Aorta (tissue), 5 donors: ENCODE measurements at places on chromosomes 12 and 14.
A peak's percentile ranks its signal among the peaks of the same experiment; 100 is the strongest.

GRCh38 chr12:27521066-27521465 lies 2.9 kb upstream of the PPFIBP1 start:
- DNase-seq: peak; percentile 53

GRCh38 chr12:26453246-26453645 lies 257.9 kb downstream of the SSPN start:
- DNase-seq: no peak

DNA sequence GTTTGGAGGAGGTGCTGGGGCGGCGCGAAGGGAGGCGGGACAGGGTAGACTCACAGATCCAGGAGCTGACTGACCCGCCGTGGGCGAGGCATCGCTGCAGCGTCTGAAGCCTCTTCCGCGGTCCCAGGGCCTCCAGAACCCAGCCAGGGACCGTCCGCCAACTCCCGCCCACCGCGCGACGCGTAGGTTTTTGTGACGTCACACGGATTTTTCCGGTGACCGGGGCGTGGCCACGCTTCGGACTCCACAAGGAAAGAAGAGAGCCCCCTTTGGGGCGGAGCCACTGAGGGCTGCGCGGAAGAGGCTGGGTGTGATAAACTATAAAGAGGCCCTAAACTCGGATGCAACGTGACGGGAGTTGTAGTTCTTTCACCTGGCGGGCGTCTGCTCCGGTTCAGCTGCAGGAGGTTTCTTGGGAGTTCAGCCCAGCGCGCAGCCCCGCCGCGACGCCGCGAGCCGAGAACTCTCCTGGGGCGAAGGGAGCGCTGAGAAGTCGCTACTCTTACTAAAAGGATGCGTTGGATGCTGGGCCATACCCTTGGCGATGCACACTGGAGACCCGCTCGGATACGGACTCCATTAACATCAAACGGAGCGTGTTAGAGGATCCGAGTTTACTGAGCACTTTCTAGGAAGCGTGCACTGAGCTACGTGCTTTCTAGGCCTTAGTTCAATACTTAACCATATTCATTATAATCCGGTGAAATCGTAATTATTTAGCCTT lies at the start of gene AMN1:
Gene AMN1 (minus strand): TSS at position 105 of the 724 bp plus-strand sequence. CDS start 13 bp downstream, at position 92.
- DNase-seq: peak; percentile 99

- peak; percentile 32 for DNase-seq
Measured at GRCh38 chr14:102986810-102987579, 64.5 kb downstream of the AMN start.

DNA sequence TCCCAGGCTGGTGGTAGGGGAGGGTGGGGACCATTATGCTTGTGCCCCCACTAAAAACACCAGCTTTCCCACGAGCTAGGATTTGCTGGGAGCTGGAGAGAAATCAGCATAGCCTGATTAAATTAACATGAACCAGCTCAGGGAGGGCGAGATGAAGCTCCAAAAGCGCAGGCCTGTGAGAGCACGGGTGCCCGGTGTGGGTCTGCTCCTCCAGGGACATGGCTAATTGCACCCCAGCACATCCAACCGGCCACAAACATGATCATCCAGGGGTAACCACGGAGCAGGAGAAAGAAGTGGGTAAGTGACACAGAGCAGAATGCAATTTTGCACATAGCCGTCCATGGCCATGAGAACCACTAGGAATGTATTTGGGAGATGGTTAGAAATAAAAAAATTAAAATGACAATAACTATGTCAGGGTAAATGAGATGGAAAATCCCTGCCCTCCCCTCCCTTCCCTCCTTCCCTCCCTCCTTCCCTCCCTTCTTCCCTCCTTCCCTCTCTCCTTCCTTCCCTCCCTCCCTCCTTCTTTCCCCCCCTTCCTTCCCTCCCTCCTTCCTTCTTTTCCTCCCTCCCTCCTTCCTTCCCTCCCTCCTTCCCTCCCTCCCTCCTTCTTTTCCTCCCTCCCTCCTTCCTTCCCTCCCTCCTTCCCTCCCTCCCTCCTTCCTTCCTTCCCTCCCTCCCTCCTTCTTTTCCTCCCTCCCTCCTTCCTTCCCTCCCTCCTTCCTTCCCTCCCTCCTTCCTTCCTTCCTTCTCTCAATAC lies 26.9 kb downstream of the CLMN start:
- DNase-seq: no peak

- DNase-seq: no peak
Measured at GRCh38 chr14:24741871-24742270, 107.9 kb upstream of the GZMB start.

GRCh38 chr12:81797100-81797499 lies 38.0 kb upstream of the PPFIA2 start:
- DNase-seq: no peak

- DNase-seq: no peak
Measured at GRCh38 chr12:91043408-91043807, 14.4 kb downstream of the KERA start.

DNA sequence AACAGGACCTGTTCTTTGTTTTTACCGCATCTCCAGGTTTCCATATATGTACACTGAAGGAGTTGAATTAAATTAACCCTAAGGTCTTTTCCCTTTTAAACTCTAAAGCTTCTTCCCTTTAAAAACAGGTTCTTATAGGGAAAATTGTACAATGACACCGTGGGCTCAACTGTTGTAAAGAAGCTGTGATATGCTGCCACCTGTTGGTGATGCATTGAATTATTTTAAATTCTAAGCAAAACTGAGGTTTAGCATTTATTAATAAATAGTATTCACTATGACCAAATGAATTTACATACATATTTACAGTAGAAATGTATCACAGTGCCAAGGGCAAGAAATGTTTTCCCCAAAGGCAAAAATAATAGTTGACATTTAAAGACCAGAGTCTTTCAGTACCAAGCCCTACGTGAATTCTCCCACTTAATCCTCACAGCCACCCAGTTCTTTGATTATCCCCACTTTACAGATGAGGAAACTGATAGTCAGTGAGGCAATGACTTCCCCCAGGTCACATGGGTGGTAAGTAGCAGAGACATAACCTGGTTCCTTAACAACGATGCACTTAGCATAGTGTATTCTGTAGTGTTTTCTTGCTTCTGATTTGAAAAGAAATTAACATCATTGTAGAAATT lies 35.7 kb upstream of the TMEM263 start:
- DNase-seq: no peak

DNA sequence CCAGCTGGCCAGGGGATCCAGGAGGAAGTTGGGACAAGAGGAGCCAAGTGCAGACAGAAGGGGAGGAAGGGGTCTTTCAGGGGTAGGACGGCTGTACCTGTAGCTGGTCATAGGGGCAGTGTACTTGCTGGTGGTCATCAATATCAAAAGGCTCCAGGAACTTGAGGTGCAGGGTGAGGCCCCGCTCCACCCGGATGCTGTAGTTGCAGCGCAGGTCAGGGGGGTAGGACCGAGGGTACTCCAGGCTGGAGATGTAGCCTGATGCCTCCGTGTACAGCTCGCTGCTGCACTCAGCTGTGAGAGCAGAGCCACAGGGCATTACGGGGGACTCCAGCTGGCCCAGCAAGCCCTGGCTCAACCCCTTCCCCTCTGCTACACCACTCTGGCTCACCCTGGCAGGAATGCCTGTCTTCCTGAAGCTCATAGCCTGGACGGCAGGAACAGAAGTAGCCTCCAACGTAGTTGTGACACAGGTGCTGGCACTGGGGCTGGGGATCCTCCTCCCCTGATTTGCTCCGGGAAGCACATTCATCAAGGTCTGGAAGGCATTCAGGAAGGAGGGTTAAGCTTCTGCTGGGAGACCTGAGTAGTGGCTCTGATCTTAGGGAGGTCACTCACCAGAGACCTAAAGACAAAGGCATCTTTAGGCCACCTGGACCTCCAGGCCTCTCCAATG lies 2.9 kb downstream of the C1R start:
- no peak for DNase-seq

DNA sequence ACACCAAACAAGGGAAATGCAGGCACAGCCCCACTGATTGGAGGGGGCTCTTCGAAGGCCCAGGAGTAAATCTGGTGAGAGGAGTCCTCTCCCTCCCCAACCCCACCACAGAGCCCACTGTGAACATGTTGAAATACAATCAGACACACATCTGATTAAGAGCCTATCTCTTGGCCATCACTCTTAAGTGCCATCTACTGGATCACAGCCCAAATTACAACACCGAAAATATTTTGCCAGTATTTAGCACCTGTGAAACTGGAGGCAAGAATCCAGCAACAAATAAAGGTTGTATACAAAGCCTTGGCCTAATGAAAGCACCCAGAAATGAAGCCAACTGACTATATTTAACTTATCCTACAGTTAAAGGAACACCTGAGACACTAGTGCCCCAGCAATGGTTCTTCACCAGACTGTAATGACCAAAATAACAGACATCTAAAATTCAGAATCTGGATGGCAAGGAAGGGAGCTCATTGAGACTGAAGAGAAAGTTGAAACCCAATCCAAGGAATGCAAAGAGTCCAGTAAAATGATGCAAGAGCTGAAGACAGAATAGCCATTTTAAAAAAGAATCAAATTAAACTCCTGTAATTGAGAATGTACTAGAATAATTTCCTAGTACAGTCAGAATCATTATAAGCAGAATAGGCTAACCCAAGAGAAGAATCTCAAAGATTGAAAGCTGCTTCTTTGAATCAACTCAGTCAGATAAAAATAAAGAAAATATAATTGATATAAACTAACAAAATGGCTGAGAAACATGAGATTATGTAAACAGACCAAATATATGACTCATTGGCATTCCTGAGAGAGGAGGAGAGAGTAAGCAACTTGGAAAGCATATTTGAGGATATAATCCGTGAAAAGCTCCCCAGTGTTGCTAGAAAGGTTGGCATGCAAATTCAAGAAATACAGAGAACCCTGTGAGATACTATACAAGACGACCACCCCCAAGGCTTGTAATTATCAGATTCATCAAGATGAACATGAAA lies 1117.0 kb downstream of the FLRT2 start:
- DNase-seq: no peak

DNA sequence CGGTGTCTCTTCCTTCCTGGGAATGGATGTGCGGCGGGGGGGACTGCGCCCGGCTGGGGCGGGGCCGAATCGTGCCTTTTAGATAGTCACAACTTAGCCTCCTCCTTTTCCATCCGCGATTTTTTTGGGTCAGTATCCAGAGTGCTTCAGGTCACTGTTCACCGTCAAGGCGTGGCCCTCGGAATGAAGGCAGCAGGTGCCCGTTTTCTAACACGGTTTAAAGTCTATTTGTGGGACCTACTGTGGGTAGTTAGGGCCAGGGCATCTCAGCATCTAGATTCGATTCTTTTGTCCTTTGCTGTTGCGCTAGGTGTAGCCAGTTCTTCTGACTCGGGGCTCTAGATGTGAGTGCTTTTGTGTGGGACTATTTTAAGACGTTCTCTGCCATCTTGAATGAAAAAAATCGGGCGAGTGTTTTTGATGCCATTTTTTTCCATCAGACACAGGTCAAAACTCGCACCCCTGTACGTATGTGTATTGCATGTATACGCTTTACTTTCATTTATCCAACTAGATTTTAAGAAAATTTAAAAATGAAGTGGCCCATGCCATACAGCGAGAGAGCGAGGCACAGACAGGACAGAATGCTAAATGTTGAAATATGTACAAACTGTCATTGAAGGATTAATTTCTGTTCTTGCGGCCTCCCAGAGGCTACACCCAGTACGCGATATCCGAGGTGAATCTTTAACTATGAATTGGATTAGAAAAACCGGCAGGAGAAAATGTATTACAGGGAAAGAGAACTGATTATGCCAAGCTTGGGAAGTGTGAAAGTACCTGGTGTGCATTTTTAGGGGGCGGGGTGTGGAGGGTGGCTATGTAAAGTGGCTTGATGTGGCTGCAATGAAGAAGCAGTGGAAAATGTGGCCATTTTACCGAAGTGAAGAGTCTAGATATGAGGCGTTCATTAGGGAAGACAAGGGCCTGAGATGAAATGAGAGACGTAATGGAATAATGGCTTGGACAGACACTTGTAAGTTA lies 835 bp downstream of the VEZT start:
- DNase-seq: no peak

GRCh38 chr12:728781-729180 lies 23.6 kb upstream of the WNK1 start:
- DNase-seq: no peak

- DNase-seq: no peak
Measured at GRCh38 chr12:13183620-13184019, 12.9 kb upstream of the EMP1 start.

- no peak for DNase-seq
Measured at GRCh38 chr14:51004801-51005526, 60.7 kb upstream of the PYGL start.

- no peak for DNase-seq
Measured at GRCh38 chr14:105216490-105217247, 31.7 kb upstream of the BTBD6 start.

GRCh38 chr12:113591480-113591974 lies 119.9 kb upstream of the LHX5 start:
- peak; percentile 50 for DNase-seq

DNA sequence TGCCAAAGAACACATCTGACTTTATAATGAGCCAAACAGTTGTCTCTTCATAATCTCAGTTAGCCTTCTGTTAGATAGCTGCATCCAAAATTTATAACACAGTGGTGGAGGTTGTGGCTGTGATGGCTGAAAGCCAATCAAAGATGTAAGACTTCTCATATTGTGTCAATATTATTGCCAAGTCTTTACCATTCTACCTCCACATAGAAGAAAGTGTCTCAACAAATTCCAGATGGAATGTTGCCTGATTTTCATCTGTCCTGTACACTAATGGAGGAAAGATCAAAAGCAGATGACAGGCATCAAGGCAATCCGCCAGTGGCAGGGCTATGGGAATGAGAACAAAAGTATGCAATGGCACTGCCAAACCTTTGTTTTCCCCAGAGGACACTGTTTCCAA lies 813.1 kb upstream of the NOVA1 start:
- DNase-seq: no peak

DNA sequence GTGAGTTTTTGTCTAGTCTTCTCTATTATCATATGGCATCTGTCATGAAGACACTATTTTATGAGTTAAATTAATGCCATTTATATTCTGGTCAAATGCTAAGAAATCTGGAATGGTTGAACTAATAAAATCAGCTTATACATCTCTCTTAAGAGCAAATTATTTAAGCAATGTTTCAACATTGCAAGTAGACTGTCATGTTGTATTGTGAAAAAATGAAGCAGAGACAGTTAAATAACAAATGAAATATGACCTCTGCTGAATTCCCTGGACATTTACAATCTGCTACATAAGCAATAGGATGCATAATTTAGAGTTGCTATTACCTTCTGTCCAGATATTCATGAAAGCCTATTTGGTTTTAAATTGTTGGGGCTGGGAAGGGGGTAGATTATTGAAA lies 30.6 kb downstream of the NAV3 start:
- DNase-seq: no peak

DNA sequence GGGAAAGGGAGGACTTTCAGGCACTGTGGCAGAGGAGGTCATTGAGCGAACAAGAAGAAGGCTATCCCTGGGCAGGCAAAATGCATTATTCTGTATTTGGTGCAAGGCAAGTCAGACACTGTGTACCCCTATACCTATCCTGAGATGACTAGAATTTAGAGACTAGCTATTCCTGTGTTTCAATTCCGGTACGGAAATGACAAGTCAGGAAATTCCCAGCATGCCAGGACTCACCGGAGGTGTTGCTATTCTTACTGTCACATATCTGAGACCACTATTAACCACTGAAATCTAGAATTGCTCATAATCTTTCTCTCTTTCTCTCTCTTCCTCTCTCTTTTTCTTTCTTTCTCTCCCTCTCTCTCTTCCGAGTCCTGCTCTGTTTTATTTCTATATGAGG lies 297.1 kb downstream of the PDZRN4 start:
- no peak for DNase-seq

- DNase-seq: no peak
Measured at GRCh38 chr12:32253154-32253790, 146.1 kb upstream of the FGD4 start.

- no peak for DNase-seq
Measured at GRCh38 chr12:61667676-61668075, 592.5 kb upstream of the USP15 start.
